IPS-NIHi11 (cell line): ENCODE measurements at places on chromosomes 2 and 18.

GRCh38 chr2:19656011-19656410 lies 245.8 kb downstream of the TTC32 start:
- no peak for DNase-seq

DNA sequence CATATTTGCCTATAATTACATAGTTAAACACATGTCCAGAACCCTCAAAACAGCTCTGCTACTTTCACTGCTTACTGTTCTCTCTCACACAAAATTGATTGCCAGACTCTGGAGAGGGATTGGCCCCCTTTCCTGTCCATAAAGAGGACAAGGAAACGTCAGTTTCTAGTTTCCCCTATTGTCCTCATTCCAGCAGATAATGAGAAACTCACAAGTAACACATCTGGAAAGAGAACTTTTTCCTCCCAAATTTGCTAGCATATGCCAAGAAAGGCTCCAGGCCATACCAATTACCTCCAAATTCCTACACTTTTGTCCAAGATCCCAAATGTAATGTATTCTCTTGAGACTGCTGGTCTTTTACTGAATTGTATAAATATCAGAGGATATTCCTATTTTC lies 200.5 kb downstream of the EXOC6B start:
- DNase-seq = no peak

DNA sequence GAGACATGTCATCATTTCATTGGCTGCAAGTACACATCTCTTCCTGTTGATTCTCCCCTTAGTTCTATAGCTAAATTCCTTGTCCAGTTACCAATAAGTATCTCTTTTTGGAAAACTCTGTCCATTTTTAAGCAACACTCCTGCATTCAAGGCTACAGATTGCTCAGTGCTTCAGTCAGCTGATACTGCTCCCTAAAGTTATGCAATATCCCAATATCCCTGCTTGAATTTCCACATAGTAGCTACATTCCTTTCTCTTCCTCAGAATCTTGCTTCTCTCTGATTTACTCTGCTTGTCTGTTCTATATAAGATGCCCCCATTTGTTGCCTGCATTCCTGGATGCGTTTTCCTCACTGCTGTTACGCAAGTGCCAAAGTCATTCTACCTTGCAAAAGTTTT lies 109.8 kb downstream of the PARD3B start:
- no peak for DNase-seq

- no peak for DNase-seq
Observed at GRCh38 chr2:235829726-235830125, 335.9 kb downstream of the AGAP1 start.

- DNase-seq = no peak
Observed at GRCh38 chr2:25266399-25266798, 75.3 kb downstream of the DNMT3A start.

GRCh38 chr2:46065152-46065551 lies 232.1 kb upstream of the EPAS1 start:
- no peak for DNase-seq

DNA sequence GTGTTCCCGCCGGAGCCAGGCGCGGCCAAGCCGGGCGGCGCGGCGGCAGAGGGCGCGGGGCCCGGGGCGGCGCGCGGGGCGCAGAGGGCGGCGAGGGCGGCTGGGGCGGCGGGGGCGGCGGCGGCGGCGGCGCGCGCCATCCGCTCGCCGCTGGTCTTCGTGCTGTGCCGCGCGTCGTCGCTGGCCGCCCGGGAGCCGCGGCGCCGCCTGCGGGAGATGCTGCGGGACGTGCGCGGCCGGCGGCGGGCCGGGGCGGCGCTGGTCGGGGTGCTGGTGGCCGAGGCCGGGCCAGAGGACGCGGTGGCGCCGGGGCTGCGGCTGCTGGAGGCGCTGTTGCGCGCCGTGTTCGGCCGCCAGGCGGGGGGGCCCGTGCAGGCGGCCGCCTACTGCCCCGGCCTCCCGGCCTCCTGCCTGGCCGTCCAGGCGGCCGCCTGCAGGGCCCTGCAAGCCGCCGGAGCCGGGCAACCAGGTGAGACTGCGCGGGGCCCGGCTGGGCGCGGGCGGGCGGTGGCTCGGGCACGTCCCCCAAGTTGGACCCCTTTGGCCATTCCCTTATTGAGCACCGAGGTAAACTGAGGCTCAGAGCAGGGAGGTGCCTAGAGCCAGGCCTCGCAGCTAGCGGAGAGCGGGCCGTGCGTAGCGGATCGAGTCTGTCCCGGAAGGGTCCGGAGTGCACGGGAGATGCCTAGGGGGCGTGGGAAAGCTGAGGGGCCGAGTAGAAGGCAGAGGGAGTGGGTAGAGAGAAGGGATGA lies 584 bp downstream of the C2orf72 start:
- DNase-seq = peak; percentile 79

DNA sequence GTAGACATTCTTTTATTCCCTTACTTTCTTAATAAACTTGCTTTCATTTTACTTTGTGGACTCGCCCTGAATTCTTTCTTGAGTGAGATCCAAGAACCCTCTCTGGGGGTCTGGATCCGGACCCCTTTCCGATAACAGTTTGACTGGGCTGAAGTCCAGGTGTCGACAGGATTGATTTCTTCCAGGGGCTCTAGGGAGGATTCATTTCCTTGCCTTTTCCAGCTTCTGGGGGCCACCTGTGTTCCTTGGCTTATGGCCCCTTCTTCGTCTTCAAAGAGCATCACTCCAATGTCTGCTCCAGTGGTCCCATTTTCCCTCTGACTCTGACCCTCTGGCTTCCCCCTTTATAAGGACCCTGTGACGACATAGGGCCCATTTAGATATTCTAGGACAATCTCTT lies 67.5 kb downstream of the COPS8 start:
- DNase-seq = no peak

DNA sequence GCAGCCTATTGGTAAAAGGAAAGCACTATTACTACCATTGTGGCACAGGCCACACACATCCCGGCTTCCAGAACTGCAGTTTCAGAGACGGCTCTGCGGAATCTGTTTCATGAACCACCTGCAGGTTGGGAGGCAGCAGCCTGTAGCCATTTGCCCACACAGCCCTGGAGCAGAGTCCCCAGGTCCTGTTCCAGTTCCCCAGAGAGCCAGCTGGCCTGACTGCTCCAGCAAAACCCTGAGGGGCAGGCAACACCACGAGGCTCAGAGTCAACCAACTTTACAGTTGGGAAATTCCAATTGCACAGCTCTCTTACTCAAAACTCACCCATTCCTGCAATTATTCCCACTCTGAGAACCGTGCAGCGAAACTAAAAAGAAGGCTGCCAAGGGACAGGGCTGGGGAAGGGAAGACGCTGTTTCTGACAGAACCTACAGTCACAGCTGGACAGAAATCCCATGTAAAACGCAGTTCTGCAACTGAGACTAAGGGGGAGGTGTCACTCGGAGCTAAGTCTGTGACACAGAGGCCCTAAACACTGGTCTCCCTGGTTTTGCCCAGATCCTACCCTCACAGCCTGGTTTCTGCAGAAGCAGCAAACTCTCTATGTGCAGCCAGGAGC lies 219.4 kb downstream of the TMEM163 start:
- no peak for DNase-seq

GRCh38 chr2:151484100-151484499 lies 74.4 kb downstream of the RIF1 start:
- no peak for DNase-seq

GRCh38 chr2:11711751-11712150 lies 34.7 kb upstream of the LPIN1 start:
- no peak for DNase-seq

DNA sequence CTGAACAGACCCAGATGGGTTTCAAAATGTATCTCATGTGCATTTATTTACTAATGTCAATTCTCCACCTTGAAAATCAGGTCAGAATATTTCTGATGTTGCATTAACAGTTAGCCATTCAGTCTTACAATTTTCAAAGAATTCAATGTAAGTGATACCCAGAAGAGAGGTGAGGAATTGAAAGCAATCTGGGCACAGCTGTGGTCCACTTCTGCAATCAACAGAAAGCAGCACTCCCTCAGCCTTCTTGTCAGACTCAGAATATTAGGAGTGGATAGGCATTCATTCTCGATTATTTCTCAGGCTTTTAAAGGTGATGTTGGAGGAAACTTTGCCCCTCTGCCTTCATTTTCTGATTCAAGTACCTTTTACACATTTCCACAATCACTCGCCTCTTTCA lies 15.7 kb downstream of the CCL20 start:
- DNase-seq = no peak

- no peak for DNase-seq
Observed at GRCh38 chr2:181859123-181859522, 32.4 kb upstream of the ITPRID2 start.

GRCh38 chr18:63192126-63192884 lies 127.3 kb downstream of the BCL2 start:
- DNase-seq = no peak

- no peak for DNase-seq
Observed at GRCh38 chr18:48914581-48915251, 36.0 kb downstream of the SMAD7 start.

DNA sequence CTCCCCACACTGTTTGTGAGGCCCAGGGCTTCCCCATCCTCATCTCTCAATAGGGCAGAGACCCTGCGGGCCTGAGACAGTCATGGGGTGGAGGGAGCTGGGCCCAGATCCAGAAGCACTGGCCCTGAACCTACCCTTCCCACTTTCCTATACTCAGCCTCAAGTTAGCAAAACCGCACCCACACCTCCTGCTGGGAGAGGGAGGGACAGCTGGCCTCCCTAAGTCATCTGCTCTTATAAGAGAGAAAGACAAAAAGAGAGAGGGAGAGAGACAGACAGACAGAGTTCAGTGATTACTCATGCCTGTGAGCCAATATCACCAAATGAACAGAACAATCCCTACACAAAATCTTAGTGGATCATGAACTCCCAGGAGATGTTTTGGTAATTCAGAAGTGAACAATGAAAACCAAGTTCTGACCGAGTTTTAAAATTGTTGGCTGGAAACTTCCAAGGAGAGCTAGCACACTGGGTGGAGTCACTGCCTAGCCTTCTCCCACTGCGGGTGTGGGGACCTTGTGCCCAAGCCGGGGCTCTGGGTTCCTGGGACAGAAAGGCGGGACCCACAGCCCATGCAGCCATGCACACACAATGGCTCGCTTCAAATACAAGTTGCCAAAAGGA lies 130.5 kb downstream of the PXDN start:
- DNase-seq = peak; percentile 47

DNA sequence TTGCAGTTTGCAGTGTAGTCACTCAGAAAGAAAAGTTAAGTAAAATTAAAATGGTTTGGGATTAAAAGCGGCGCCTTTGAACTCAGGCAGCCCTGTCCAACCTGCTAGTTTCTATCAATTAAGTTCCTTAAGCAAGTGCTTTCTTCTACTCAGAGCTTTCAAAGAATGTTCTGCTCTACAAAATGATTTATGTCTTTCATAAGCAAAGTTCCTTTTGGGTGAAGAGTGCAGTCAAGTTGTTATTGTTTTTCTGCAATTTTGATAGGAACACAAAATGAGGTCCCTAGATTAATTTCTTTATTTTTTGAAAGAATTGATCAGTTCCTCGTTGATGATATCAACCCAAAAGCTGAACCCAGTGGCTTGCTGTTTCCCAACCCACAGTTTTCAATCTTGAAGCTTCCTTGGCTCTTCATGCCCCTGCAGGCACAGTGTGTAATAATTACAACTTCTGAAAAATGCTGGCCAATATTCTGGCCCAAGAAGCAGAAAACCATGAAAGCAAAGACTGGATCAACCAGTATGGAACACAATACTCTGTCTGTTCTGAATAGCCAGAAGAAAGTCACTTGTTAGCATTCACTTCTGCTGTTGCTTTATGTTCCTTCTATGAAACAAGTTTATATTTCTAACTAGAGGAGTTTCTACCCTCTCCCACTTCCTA lies 89.1 kb downstream of the TGIF1 start:
- DNase-seq = peak; percentile 20

DNA sequence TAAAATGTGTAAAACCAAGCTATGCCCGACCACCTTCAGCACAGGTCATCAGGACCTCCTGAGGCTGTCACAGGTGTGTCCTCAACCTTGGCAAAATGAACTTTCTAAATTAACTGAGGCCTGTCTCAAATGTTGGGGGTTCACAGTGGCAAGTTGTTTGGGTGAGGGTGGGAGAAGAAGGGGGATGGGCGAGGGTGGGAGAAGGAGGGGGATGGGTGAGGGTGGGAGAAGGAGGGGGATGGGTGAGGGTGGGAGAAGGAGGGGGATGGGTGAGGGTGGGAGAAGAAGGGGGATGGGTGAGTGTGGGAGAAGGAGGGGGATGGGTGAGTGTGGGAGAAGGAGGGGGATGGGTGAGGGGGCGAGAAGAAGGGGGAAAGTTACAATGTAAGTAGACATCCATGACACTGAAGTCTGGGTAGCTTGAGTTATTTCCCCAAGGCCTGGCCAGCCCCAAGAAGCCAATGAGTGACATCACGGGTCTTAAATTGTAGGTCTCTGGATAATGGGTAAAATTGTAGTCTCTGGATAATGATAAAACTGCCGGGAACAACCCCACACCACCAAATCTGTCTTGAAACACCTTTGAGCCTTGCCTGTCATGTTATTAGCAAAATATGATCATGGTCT lies 56.3 kb downstream of the TIMM21 start:
- DNase-seq = no peak

DNA sequence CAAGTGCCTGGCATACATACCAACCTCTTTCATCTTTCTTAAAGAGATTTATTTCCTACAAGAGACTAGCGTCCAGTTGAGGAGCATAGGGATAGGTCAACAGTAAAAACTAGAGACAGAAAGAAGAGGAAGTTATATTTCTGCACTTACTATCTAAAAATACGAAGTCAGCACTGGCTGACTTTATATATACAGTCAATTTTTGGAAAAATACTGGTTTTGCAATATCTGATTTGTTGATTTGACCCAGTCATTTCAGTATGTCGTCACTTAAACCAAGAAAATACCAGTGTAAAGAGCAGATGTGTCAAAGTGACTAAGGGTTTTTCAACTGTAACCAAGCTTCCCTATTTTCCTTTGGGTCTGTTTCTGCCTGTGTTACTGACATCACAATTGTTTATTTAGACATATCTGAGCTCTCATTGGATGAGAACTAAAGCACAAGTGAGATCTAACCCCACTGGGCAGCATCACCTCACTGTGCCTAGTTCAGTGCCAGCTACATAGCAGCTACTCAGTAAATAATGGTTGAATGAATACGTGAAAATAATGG lies 23.0 kb downstream of the CYTIP start:
- DNase-seq = no peak

DNA sequence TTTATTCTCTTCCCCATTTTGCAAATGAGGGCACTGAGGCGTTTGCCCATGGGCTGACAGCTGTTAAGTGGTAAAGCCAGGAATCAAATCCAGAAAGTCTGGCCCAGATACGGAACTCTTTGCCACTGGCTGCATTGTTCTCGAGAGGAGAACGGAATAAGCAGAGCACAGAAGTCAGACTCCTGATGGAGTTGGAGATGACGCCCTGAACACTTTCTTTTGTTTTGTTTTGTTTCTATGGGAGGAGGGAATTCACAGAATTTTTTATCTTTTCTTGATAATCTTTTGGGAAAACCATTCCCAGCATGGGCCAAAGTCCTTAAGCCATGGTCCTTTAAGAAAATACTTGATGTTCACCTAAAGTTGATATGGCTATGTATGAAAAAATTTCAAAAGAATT lies 322.2 kb downstream of the RDH14 start:
- no peak for DNase-seq

DNA sequence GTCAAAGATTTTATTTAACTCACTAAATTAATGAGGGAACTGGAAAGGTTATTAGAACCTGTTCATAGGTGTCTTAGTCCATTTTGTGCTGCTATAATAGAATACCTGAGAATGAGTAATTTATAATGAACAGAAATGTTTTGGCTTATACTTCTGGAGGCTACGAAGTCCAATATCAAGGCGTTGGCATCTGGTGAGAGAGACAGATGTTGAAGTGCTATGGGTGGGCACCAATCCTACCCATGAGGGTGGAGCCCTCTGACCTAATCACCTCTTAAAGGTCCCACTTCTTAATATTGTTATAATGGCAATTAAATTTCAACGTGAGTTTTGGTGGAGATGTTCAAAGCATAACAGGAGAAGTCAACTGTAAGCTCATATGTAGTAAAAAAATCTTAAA lies 5.1 kb downstream of the RPIA start:
- no peak for DNase-seq
